ENCODE measurements at places on chromosomes 13 and 19. TPM values are rescaled to one million over a fixed set of nuclear protein-coding genes. Genes with fewer than 3 reads are reported as not detected.
A peak's percentile ranks its signal among the peaks of the same experiment; 100 is the strongest.

The SIGLECL1 gene
- not detected for total RNA-seq

The DCT gene
- 0.30 TPM for total RNA-seq

The NKPD1 gene
- not detected for total RNA-seq

The MTRF1 gene
- 6.2 TPM for total RNA-seq

The HTR2A gene
- not detected for total RNA-seq

The HOMER3 gene
- 2.8 TPM for total RNA-seq

The MUC16 gene
- not detected for total RNA-seq

The STOML3 gene
- not detected for total RNA-seq

The PSG7 gene
- total RNA-seq = not detected

The DAND5 gene
- total RNA-seq = not detected

The LGALS7B gene
- not detected for total RNA-seq

DNA sequence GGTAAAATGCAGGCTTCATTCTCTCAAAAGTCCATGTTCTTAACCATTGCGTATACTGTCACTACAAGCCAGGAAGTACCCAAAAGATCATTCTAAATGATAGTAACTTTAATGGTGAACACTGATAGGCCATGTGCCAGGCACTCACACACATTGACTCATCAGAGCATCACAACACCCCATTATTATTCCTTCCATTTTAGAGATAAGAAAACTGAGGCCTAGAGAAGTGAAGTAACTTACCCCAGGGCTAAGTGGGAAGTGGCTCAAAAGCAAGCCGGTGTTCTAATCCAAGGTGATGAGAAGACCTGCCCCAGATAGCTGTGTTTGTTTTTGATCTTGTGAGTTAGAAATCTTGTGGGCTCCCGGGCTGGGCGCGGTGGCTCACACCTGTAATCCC, 1.4 kb upstream of the PHLDB3 start:
- no peak for DNase-seq

GRCh38 chr19:1826557-1827521, 14.8 kb upstream of the ATP8B3 start:
- peak; percentile 76 for DNase-seq

GRCh38 chr13:113552079-113552478, 32.5 kb upstream of the TFDP1 start:
- DNase-seq = peak; percentile 33

- DNase-seq = no peak
These were observed 1.9 kb downstream of the ARHGAP33 start for GRCh38 chr19:35777086-35777841.

DNA sequence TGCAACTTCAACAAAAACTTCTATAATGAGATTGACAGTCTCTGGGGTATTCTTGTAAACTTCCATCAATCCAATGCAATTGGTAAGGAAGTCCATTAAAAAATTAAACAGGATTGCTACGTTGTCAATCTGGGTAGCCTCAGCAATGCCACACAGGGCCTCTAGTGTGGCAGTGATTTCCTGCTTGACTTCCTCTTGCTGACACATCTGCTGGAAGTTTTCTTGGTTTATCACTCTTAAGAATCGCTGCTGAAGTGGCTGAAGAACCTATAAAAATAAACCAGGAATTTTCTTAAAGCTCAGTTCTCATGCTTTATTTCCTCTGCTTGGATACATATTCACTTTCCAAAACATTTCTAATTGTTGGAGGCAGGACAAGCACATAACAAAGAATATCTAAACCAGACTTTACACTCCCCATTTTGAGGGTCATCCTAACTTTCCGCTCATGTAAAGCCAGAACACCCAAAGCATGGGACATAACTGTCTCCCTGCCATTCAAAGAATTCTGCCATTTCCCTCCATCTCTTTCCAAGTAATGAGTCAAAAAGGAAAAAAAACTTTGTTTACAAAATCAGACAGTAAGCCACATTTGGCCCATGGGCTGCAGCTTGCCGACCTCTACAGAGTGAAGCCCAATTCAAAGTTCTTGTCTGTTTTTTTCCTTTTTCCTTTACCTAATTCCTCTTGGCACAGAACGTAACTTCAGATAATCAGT, 23.2 kb upstream of the EEF1AKMT1 start:
- no peak for DNase-seq

GRCh38 chr13:66567899-66568612, 662.1 kb downstream of the PCDH9 start:
- no peak for DNase-seq

GRCh38 chr19:15287496-15287895, 44.8 kb downstream of the BRD4 start:
- DNase-seq = no peak

- DNase-seq = peak; percentile 55
These were observed 632.1 kb downstream of the DIAPH3 start for GRCh38 chr13:59531571-59532091.

GRCh38 chr13:24716011-24716410, 35.8 kb downstream of the ATP12A start:
- no peak for DNase-seq

DNA sequence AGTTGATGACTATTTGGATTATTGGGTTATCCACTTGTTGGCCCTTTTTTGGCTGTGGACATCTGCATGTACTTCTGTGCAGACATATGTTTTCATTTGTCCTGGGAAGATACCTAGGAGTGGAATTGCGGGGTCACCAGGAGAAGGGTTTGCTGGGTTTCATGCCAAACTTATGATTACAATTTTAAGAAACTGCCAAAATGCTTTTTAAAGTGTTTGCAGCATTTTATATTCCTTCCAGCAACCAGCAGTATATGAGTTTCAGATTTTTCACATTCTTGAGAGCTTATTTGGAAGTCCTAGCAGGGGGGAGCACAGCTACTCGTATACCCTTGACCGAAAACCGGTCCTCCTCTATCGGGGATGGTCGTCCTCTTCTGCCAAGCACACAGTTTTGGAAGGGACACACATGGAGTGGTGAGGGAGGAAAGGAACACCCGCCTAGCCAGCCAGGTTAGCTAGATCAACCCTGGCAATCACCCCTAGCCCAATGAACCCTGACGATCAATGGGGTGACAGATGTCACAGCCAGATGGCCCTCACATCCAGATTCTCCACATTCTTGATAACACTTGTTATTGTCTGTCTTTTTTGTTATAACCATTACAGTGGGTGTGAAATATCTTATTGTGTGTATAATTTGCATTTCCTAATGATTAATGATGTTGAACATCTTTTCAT, 26.7 kb upstream of the RNF113B start:
- no peak for DNase-seq

DNA sequence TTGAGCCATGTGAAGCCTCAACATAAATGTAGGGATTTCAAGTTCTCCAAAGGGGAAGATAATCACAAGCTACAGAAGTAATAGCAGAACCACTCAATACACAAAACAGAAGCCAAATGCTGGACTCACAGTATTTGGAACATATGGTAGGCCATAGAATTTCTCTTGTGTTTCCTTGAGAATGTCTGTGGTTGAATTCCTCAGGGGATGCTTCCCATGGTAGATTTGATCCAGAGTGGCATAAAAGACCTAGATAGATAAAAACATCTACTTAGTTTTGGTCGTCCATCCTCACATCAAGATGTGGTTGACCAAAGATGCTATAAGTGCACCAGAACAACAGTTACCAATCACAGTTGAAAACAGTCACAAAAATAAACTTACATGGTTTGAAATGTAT, 83.4 kb downstream of the MIPEP start:
- DNase-seq = no peak

DNA sequence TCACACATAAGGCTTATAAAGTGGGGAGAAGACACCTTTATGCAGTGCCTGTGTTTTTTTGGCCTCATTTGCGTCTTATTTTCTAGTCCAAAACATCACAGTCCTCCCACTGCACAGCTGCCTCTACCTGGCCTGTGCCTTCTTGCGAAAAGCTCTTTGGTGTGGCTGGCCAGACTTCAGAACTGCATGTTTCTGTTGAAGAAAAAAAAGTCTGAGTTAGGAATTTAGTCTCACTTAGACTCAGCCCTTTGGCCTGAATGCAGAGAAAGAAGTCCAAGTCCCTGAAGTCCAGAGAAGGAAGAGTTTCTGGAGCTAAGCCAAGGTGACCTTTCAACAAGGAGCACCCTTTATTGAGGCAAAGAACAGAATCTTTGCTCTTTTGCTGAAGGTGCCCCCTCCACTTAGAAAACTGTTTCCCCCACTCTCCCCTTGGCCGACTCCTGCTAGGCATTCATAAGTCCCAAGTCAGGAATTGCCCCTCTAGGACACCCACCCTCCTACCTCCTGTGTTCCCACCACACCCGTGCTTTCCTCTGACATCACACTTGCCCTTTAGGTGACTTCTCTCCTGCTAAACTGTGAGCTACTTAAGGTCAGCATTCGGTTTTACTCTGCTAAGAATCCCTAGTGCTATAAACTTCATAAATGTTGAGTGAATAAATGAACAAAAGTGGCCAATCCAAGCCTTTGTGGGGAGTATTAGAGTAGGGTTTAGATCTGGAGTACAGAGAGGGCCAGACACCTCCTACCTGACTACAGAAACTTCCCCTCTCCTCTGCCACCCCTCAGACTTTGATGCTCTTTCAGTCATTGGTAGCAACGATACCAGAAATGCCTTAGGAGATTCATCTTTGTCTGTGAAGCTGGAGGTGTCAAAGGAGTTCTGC, 226.8 kb downstream of the LACC1 start:
- DNase-seq = no peak

DNA sequence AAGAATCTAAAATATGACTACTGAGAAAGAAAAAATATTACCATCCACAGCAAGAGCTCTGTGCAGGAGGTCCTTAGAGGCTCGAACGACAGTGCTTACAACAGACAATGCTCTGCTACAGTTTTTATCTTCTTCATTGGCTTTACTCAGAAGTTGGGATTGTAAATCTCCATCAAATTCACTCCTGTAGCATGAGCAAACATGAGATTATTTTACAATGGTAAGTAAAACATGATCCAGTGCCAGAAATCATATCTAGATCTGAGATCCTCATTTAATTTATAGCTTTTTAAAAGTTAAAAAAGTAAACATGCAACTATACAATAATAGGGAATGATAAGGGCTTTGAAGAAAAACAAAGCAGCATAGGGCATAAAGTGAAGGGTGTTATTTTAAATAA, 144.5 kb upstream of the FBXL3 start:
- DNase-seq = no peak

- DNase-seq = no peak
These were observed 77.0 kb downstream of the KDM4B start for GRCh38 chr19:5045956-5046338.

DNA sequence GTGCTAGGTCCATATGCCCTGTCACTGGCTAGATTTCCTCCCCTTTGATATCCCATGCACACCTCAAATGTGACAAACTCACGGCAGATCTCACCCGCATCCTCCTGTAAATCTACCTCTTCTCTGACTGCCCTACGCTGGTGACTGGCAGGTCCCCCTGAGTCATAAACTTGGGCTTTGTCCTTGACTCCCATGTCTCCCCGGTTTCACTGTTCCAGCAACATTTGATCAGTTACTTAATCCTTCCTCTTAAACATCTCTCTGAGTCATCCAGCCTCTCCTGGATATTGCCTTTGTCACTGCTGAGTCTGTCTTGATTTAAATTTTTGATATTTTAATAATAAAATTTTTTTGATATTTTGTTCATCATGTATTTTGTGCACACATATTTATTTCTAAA, 26.5 kb downstream of the FAM216B start:
- DNase-seq = no peak

DNA sequence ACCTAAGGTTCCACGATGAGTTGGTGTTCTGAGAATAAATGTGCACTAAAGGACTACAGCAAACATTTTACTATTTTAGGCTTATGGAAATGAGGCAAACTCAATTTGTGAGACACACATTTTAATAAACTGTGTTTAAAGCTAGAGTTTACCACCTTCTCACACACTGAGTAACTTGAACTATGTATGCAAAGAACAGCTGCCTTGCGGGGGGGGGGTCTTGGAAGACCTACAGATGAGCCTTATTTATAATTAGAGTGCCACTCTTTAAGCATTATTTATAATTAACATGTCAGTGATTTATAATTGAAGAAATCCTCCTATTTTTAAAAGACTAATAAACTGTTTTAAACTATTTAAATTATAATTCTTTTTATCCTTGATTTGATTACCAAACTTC, 300.4 kb downstream of the DLEU7 start:
- no peak for DNase-seq

- no peak for DNase-seq
These were observed 115.8 kb downstream of the DIAPH3 start for GRCh38 chr13:60047918-60048317.

GRCh38 chr13:55948175-55948574, 1192.5 kb upstream of the PRR20A start:
- no peak for DNase-seq

DNA sequence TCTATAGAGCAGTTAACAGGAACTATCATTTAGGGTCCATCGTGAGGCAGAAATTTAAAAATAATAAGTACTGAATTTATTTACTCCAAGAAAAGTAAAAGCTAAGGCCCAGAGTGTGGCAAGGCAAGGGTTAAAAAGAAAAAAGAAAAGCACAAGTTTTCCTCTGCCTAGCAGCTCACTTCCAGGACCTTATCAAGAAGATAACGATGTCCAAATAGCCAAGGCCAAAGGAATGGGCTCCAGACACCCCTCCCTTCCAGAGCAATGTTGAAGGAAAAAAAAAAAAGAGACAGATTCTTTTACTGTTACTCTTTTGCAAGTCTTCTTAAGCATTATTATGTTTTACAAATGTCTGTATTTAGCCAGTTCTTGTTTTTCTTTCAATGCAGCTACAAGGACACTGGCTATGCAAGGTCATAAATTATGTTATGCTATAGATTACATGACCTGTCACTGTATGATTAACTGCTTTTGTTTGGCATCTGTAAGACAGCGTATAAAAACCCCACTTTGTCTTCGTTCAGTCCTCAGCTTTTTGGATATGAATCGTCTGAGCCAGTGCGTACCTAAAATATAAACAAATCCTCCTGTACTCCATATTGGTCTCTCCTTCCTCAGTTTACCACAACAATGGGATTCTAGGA, 2.9 kb upstream of the ZNF700 start:
- no peak for DNase-seq

DNA sequence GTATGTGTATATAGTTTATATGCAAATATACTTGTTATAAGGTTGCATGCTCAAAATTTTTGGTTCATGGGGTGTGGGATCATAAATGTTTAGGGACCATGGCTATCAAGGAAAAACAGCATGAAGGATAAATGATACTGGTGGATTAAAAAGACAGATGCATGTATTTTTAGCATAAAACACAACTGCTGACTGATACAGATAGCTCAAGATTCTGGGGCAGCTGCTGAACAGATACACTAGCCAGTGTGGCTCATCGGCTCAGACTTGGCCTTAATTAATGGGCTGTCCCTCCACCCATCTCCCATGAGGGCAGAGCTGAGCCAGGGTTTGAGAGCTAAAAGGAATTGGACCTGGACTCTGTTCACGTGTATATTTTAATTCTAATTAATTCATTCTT, 11.4 kb downstream of the ALOX5AP start:
- no peak for DNase-seq

Data from left lobe of liver (tissue), 2 donors.